ENCODE measurements at places on chromosomes 1 and 21.

DNA sequence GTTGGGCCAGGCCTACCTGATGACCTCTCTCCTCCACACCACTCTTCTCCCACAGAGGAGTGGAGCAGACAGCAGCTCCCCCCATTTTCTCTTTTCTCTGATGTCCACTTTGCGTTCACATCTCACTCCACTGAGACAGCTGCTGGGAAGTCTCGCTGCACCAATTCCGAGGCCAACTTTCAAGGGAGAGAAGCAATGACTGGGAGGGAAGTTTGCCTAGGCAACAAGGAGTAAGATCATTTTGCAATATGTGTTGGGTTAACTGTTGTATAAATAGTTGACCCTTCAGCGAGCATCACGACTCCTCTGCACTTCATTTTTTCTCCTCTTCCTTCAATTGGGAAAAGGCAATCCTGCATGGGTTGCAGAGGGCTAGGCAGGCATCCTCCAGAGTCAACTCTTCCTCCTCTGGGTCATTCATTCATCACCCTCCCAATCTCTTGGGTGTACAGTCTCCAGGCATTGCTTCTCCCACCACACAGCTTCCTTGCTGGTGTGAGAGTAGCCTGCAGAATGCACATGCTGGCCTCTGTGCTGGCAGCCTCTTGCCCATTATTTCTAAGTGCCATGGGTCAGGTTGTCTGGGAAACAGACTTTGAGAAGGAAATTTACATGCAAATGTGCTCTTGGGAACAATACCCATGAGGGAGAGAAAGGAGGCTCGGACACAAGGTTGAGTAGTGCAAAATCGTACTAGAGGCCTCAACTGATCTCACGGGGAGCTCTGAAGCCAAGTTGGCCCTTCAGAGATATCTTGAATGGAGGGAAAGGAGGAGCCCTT is 75.8 kb upstream of the BCAR3 start:
- DNase-seq: no peak

- DNase-seq: peak; percentile 67
Observed at GRCh38 chr1:152459596-152460528, 45.8 kb upstream of the CRNN start.

- DNase-seq: no peak
Observed at GRCh38 chr1:227318853-227319607, 738 bp upstream of the CDC42BPA start.

GRCh38 chr1:181486098-181486420 is 2.7 kb downstream of the CACNA1E start:
- DNase-seq: no peak

Data from activated CD8-positive, alpha-beta memory T cell treated with anti-CD3 and anti-CD28 coated beads for 1 hour (primary cell).